ENCODE measurements at places on chromosomes 7 and 10.

DNA sequence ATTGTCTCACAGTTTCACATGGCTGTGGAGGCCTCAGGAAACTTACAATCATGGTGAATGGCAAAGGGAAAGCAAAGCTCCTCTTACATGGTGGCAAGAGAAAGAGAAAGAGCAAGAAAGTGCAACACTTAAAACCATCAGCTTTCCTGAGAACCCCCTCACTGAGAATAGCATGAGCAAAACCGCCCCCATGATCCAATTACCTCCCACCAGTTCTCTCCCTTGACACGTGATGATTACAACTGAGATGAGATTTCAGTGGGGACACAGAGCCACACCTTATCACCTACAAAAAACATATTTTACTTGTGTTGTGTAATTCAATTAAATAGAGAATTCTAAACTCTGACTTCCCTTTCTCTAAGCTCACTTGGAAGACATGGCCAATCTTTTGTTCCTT, 80.2 kb downstream of the SEMA3C start:
- DNase-seq, result no peak

DNA sequence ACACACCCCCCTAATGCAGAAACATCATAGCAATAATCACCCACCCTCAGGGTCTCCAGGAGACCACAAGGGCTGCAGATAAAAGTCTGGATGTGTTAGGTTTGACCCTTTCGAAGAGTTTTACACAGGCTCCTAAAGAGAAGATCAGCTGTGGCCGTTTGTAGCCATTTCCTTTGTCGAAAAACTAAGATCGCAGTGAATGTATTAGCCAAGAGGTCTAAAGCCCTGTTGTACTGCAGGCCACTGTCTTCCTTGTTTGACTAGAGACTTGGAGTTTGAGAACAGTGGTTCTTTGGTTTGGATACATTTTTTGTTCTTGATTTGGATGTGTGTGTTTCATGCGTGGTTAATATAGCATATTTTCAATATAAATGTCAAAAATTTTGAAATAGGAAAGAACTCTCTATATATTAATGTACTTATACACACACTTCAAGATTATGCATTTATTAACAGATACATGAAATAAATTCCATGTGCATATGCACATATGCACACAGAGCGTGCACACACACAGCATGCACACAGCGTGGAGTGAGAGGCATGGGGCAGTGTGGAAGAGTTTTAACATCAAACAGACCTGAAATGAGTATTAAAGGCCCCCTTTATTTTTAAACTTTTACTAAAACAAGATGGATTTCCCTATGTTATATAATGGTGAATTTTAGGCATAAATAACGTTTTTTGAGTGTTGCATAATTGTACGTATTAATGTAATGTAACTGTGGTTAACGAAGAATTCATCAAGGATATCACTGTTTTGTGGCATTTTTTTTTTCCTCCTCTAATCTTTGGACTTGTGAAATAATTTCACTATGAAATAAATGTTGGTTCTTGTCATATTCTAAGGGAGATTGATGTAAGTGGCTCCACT, 2.2 kb downstream of the IKZF1 start:
- DNase-seq, result no peak

GRCh38 chr10:14858338-14858960, 20.2 kb upstream of the SUV39H2 start:
- no peak for DNase-seq

DNA sequence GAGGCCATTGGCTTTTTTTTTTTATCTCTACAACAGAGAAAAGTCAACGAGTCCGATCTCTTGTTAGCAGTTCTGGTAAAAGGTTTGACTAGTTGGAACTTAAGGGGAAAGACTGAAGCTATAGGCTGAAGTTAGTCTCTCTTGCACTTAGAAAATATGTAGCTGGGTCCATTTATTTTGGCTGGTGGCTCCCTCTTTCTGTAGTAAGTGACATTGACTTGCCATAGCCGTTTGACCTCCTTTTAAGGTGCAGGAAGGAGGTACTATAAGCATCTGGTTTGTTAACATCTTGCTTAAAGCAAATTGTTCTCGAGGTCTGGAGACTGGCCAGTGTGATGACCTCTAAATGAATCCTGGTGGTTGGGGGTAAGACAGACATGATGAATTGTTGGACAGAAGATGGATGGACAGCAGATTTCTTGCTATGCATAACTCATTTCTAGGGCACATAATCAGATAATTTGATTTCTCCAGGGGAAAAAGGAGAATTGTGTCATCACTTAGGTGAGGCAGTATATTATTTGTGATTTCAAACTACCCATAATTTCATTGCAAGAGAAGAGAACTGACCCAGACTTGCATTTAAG, 356.3 kb upstream of the GALNT17 start:
- no peak for DNase-seq

DNA sequence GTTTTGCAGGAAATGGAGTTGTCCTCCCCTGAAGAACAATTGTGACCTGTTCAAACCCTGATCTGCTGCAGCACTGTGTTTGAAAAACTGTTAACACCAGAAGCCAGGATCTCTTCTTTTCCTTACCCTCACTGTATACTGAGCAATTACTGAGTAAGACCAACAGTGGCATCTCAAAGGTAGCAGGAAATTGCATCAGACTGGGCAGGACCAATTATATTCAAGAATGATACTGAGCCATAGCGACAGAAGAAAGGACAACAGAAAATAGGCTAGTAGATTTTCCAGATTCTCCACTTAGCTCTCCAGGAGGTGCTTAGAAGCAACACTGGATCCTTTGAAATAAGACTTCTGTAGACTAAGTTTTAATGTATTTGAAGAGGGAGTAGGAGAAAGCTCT, 57.4 kb upstream of the INHBA start:
- DNase-seq, result no peak

DNA sequence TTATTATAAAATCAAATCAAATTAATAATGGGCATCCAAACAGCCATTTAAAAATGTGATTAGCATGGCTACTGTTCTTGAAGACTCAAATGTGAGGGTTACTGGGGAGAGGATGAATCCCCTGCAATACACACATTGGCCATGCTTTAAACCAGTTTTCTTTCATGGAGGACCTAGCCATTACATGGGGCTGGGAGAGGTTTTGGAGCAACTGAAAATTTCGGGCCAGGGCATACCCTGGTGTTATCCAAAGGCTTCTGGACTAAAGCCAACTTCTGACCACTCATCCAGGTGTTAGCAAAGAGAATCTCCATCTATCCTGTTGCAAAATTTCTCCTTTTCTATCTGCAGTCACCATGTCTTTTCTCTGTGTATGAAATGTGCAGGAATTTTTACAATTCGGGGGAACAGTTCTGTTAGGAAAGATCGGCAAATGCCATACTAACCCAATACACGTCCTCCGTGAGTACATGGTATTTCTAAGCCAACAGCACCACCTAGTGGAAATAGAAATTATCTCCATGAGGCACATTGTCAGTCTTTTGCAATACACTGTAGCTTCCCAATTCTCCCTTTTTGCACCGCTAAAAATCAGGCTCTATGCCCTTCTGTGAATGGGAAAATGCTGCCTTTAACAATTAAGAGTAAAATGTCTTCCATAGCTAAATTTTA, 47.0 kb upstream of the ZNF107 start:
- no peak for DNase-seq

DNA sequence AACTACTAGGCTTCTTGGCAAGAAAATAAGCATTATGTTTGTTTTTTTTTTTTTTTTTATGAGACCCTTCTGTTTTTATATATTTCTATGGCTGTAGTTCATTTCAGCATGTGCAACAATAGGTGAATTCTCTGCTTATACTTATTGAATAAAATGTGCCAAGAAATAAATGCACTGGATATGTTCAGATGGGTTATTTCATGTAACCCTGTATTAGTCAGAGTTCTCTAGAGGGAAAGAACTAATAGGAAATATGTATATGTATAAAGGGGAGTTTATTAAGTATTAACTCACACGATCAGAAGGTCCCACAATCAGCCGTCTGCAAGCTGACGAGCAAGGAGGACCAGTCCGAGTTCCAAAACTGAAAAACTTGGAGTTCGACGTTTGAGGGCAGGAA, 292.8 kb downstream of the CSTF2T start:
- no peak for DNase-seq

GRCh38 chr10:62811159-62811875, 4.8 kb downstream of the EGR2 start:
- peak; percentile 70 for DNase-seq

DNA sequence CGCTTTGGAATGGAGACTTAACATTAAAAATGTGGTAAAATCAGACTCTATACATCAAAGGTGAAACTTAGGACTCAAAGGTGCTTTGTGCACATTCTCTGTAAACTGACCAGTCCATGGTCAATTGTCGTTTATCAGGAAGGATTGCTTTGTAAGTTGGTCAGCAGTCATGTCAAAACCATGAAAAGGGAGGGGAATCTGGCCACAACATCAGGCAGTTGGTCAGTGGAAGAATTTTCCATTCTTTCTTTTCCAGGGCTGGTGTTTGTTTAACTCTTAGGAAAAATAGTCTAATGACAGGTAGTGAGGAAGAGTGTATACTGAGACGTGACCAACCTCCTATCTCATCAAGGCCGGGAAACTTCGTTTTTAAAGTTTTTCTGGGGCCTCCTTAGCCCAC, 226.5 kb downstream of the ADK start:
- no peak for DNase-seq

GRCh38 chr7:56092789-56093531, at the start of gene PHKG1:
Gene PHKG1 (minus strand): TSS chr7:56092952. CDS start chr7:56088941, 4,011 bp downstream.
- DNase-seq, result no peak

- DNase-seq, result no peak
Measured at GRCh38 chr7:74057216-74057925, 26.2 kb upstream of the LIMK1 start.

DNA sequence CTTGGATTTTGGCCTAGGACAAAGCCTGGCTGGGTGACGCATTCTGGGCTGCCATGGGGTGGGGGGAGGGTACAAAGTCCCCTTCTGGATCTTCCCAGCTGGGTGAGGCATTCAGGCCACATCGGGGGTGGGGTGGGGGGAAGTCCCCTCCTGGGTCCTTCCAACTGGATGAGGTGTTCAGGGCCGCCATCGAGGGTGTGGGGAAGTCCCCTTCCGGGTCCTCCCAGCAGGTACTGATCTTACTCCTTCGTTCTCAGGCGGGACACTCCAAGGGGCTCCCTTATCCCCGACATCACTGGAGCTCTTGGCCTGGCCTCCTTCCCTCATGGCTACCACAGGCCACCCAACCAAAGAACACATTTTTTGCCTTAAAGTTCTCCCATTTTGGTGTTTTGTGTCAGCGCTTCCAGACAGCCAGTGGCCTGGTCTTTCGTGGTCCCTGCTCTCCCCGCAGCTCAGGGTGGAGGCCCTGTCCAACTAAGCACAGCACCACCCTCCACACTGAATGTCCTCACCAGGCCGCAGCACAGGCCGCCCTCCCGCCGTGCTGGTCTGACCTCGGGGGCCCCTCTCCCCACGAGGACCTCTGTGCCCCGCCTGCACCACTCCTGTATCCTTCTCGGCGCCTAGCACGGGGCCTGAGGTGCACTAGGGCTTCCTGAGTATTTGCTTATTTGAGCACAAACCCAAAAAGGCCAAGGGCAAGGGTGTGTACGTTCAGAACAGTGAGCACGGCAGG, 38.5 kb downstream of the EN2 start:
- DNase-seq, result no peak

- no peak for DNase-seq
Measured at GRCh38 chr7:101915000-101915399, 97.6 kb downstream of the CUX1 start.

DNA sequence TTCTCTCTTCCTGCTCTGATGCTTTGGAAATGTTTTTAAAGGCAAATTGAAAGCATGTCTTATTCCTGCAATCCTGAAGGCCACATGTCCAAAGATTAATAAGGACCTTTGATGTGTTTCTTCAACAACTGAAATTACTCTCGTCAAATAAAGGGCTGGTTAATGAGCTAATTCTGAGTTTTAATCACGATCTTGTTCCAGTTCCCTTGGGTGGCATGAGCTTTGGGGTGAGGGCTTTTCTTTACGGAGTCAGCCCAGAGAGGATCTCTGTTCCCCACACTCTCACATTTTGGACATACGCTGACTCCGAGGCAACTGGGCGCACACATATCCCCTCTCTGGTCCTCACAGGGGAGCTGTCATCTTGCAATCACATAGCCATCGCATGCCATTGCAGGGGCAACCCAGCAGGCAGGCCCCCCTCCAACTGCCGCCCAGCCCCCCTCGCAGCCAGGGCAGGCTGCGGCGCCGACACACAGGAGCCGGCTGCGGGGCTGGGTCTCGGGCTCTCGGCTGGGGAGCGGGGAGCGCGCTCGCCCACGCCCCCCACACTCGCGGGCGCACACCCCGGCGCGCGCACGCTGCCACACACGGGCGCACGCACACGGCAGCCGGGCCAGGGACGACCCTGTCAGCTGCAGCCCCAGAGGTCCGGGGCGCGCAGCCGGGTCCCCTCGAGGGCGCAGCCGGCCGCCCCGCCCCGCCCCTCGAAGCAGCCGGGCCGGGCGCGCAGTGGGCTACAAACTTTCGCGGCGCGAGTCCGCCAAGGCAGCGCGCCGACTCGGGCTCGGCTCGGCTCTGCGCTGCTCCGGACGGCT, at the start of gene GDF10:
Gene GDF10 (plus strand): TSS at position 587 of the 818 bp plus-strand sequence. CDS start 455 bp downstream, outside the sequence.
- DNase-seq, result no peak

DNA sequence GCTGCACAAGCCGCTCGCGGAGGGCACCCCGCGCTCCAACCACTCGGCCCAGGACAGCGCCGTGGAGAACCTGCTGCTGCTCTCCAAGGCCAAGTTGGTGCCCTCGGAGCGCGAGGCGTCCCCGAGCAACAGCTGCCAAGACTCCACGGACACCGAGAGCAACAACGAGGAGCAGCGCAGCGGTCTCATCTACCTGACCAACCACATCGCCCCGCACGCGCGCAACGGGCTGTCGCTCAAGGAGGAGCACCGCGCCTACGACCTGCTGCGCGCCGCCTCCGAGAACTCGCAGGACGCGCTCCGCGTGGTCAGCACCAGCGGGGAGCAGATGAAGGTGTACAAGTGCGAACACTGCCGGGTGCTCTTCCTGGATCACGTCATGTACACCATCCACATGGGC, 50.0 kb downstream of the FIGNL1 start:
- DNase-seq, result no peak

DNA sequence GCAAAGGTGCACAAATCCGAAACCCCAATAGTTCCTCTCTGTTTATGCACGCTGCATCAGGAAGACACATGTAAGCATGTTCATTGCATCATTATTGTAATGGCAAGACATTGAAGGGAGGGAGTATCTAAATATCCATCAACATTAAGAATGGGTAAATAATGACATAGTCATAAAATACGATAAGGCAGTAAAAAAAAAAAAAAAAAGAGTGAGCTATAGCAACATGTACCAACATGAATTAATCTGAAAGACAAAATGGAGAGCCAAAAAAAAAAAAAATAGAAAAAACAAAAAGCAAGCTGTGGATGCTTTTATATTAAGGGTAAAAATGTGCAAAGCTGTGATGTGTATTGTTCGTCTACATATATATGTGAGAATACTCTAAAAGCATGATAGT, 70.2 kb upstream of the ABLIM1 start:
- no peak for DNase-seq

- DNase-seq, result no peak
Measured at GRCh38 chr10:23055424-23056185, 39.8 kb upstream of the MSRB2 start.

GRCh38 chr10:103757531-103758293, 97.7 kb downstream of the SH3PXD2A start:
- no peak for DNase-seq

GRCh38 chr7:101162551-101163278, 2.7 kb downstream of the VGF start:
- no peak for DNase-seq

GRCh38 chr10:73979809-73980433, 18.0 kb upstream of the VCL start:
- DNase-seq, result no peak

GRCh38 chr10:62779487-62780248, 24.9 kb upstream of the ADO start:
- peak; percentile 84 for DNase-seq

- DNase-seq, result no peak
Measured at GRCh38 chr10:96367470-96367869, 8.7 kb upstream of the OPALIN start.

GRCh38 chr10:115968236-115968635, 304.8 kb downstream of the GFRA1 start:
- DNase-seq, result no peak

Data from stimulated activated CD4-positive, alpha-beta T cell treated with anti-CD3 and anti-CD28 coated beads, Interleukin-12 subunit alpha, Interleukin-12 subunit beta, amount 100 ng/mL, for 24 hours (primary cell).